ENCODE measurements at places on chromosomes 4 and X. TPM values are rescaled to one million over a fixed set of nuclear protein-coding genes. Genes with fewer than 3 reads are reported as not detected.

Gene FOXR2
- not detected for total RNA-seq

Gene SSR4
- total RNA-seq = 162 TPM

Gene PPP4R3C
- total RNA-seq = not detected

Gene GRIA3
- total RNA-seq = 0.44 TPM

Gene GAB1
- 30.5 TPM for total RNA-seq

Gene BMPR1B
- 0.66 TPM for total RNA-seq

Gene MAPK10
- 1.7 TPM for total RNA-seq

Gene KIAA1210
- total RNA-seq = not detected

Gene ZNF518B
- 3.8 TPM for total RNA-seq

Gene SEC24B
- total RNA-seq = 20.4 TPM

Gene CTAG1A
- not detected for total RNA-seq

Gene SSX2B
- not detected for total RNA-seq

Gene TMEM156
- 0.15 TPM for total RNA-seq

Gene FGFBP1
- 386 TPM for total RNA-seq

Gene TMEM271
- 0.19 TPM for total RNA-seq

Gene SPRY1
- total RNA-seq = 60.3 TPM

Gene ASB11
- total RNA-seq = not detected

Gene HELT
- not detected for total RNA-seq

Gene PAGE2B
- total RNA-seq = not detected

Gene LDB2
- 3.9 TPM for total RNA-seq

Gene PNCK
- 1.5 TPM for total RNA-seq

Gene TASL
- total RNA-seq = 1.6 TPM

Gene ENPEP
- 1.6 TPM for total RNA-seq

Gene TAF9B
- 6.6 TPM for total RNA-seq

Gene UGT2B17
- not detected for total RNA-seq

Gene AFP
- not detected for total RNA-seq

Gene OPN1LW
- not detected for total RNA-seq

Gene RBMXL3
- not detected for total RNA-seq

Gene ADAMTS3
- total RNA-seq = 0.15 TPM

Gene TGIF2LX
- not detected for total RNA-seq

Gene LRAT
- total RNA-seq = 0.19 TPM

Gene ANTXR2
- total RNA-seq = 1.6 TPM

Gene RGN
- 0.75 TPM for total RNA-seq

Gene PDGFC
- total RNA-seq = 2.9 TPM

Gene SOX3
- not detected for total RNA-seq

Gene HHIP
- total RNA-seq = not detected

Gene RPL36A
- total RNA-seq = 706 TPM

Gene CLDN2
- total RNA-seq = not detected

Gene GBA3
- not detected for total RNA-seq

Data from esophagus squamous epithelium (tissue), 5 donors.